Subcutaneous adipose tissue (tissue), 4 donors: ENCODE measurements at places on chromosomes 7 and 10. TPM values are rescaled to one million over a fixed set of nuclear protein-coding genes. Genes with fewer than 3 reads are reported as not detected.

Gene LIPF
- total RNA-seq: not detected

Gene PDZD7
- 0.22 TPM for total RNA-seq

Gene MGMT
- total RNA-seq: 34.7 TPM

Gene KIF11
- total RNA-seq: 3.1 TPM

Gene ITGB8
- 7.5 TPM for total RNA-seq
